Liver (tissue), 10 donors: ENCODE measurements at places on chromosomes 5 and 9. TPM values are rescaled to one million over a fixed set of nuclear protein-coding genes. Genes with fewer than 3 reads are reported as not detected.
A peak's percentile ranks its signal among the peaks of the same experiment; 100 is the strongest.

SLCO6A1 gene
- polyA plus RNA-seq: not detected

PHF19 gene
- 4.3 TPM for polyA plus RNA-seq

FABP6 gene
- polyA plus RNA-seq: not detected

SHROOM1 gene
- 28.5 TPM for polyA plus RNA-seq

SLC22A4 gene
- polyA plus RNA-seq: 0.35 TPM

ZBTB34 gene
- 1.2 TPM for polyA plus RNA-seq

- DNase-seq: no peak
Observed at GRCh38 chr5:118653183-118653582, 335.2 kb downstream of the DTWD2 start.

DNA sequence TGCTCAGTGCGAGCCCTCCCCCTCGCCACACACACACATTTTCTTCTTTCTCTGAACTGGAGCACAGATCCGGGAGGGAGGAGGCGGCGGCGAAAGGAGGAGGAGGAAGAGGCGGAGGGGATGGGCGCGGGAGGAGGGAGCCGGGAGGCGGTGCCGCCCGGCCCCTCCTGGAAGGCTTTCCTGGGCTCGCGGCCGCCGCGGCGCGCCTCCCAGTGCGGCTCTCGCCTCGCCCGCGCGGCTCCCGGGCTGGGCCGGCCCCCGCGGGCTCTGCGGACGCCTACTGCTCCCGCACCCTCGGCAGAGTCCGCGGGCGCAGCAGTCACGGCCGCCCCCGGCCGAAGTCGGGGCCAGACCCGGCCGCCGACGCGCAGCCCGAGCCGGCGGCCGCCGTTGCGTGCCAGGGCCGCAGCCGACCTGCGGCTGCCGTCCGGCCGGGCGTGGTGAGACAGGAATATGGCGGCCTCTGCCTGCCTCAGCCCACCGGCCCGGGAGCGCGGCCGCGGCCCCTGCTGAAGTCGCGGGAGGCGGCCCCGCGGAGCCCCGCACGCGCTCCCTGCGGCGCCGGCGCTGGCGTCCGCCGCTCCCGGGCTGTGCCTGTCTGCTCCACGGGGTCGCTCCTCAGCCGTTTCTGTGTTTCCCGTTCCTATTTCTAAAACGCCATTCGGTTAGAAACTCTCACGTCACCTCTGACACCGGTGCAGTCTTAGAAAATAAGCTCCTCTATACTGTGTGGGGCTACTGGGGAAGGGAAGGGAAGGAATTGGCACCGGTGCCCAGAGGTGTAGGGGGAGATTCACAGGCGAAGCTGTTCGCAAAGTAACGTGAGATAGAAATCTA lies 500 bp upstream of the GNAQ start:
- peak; percentile 86 for DNase-seq

- no peak for DNase-seq
Observed at GRCh38 chr5:162230348-162230747, 162.8 kb downstream of the GABRG2 start.

DNA sequence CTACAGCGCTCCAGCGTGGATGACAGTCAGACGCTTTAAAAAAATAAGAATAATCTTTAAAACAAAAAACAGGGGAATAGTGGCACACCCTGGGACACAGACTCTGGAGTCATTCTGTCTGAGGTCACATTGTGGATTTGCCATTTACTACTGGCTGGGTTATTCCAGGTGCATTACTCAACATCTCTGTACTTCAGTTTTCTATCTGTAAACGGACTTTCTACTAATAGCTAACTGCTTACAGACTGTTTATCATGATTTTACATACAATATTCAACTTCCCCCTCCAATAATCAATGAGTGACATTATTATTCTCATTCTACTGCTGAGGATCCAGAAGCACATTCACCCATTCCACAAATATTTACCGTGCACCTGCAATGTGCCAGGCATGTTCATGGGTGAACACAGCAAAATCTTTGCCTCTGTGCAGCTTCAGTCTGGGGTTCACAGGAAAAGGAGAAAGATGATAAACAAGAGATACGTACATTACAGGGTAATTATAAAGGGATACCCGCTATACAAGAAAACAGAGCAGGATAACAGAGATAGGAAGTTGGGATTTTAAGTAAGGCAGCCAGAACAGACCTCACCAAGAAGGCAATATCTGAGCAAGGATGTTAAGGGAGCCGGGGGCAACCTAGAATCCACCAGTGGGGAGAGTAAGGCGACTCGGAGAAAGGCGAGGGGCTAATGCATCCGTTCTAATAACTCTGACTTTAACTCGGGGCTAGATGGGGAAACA lies 984 bp upstream of the RAD23B start:
- peak; percentile 36 for DNase-seq

- DNase-seq: peak; percentile 39
Observed at GRCh38 chr9:121557581-121558447, 58.2 kb upstream of the GGTA1 start.

DNA sequence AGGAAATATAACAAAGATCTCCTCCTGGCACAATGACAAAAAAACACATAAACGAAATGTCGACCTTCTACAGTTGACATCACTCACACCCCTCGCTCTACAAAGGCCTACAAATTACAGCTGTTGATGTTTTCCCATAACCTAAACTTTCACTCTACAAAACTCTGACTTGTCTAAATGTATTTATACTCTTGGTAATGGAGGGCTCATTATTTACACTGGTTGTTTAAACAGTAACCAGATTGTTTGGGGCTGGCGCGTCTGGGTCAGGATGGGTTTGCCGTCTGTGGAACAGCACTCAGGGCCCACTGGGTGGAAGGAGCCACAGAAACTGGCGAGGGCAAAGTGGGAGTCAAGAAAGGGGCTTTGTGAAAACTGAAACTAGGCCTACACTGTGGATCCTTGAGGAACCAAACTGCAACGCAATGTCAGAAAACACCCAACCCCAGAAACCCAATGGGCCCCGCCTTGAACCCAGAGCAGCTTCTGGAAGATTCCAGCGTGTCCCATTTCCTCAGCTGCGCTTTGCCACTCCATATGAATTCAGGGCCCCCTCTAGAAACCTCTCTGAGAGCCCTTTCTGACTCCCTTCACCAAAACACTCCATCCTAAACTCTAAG lies 136.7 kb downstream of the ROR2 start:
- peak; percentile 10 for DNase-seq

GRCh38 chr9:1421436-1421835 lies 371.3 kb downstream of the DMRT2 start:
- DNase-seq: no peak

- DNase-seq: no peak
Observed at GRCh38 chr9:28774433-28775235, 1201.4 kb upstream of the C9orf72 start.

DNA sequence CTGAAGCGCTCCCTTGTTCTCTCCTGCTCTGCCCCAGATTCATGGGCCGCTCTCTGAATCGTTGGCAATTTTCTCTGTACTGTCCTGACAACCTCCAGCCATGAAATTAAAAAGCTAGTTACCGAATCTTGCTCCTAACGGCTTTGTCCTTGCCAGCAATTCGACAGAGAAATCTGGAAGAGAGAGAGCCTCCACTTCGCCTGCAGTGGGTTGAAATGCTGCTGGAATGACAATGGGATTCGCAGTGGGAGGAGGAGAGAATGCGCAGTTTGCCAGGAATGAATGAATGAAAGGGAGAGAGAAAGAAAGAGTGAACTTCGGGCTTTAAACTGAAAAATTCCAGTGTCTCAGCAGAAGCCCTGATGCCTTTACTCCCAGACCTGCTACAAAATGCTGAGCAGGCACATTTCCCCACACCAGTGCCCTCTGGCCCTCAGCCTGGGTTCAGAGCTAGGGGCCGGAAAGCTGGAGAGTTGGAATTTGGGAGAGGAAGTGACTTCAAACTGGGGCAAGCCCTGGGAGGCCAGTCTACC lies 11.5 kb upstream of the BOD1 start:
- DNase-seq: no peak

DNA sequence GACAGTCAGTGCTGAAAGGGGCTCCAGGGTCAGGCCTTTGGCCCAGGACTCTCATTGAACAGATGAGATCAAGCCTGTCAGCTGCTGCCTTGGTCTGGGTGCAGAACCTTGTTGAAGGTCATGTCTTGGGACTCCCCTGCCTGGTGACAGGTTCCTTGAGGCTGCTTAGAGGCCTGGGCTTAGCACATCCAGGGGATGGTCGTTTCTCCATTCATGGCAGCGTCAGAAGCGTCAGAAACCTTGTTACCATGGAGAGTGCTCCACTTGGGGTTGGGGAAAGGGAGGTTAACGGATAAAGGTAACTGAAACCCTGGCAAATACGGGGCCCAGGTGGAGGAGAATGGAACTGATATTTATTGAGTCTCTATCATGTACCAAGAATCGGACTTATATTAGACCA lies 8.8 kb downstream of the ARPC5L start:
- DNase-seq: no peak

GRCh38 chr5:116785106-116785505 lies 210.5 kb upstream of the SEMA6A start:
- DNase-seq: no peak

GRCh38 chr5:179368126-179368805 lies 23.0 kb upstream of the ADAMTS2 start:
- DNase-seq: no peak

- no peak for DNase-seq
Observed at GRCh38 chr5:119966028-119966427, 336.7 kb downstream of the FAM170A start.

- no peak for DNase-seq
Observed at GRCh38 chr5:176739461-176740051, 70.8 kb upstream of the UNC5A start.

GRCh38 chr5:62643556-62644451 lies 65.2 kb downstream of the LRRC70 start:
- DNase-seq: no peak

- DNase-seq: no peak
Observed at GRCh38 chr9:98709968-98710965, 1.5 kb upstream of the GABBR2 start.

- no peak for DNase-seq
Observed at GRCh38 chr5:143772621-143773020, 39.3 kb upstream of the HMHB1 start.

DNA sequence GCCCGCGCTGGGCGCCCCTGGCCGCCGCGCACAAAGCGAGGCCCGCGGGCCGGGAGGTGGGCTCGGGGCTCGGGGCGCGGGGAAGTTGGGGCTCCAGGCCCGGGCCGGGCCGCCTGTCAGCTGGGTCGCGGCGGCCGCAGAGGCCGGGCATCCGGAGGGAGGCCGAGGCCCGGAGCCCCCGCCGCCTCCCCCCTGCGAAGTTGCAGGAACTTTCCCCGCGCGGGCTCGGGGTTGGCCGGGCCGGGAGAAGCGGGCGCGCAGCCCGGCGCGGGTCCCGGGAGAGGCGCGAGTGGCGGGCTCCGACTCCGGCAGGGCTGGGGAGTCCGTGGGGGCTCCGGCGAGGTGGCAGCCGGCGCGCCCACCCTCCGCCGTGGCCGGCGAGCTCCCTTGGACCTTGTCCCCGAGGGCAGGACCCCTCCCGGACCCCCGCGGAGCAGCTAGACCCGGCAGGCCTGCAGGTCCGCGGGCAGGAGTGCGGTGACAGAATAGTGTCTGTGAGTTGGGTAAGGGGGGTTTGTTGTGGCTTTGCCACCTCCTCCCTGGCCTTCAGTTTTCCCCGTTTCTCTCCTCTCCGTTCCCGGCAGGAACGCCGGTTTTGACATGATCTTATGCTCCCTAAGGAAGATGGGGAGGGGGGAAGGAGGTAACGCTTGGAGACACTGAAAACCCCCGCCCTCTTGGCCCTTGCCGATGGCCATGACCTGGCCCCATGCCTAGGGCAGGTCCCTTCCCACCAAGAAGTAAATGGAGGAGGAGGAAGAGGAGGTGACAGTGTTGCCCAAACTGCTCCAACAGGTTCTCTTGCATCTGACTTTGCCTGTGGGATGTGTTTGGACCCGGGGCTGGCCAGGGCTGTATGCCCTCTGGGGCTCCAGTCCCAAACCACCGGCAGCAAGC lies 942 bp downstream of the PHF2 start:
- no peak for DNase-seq

- DNase-seq: no peak
Observed at GRCh38 chr5:73274121-73274520, 101.1 kb downstream of the TMEM174 start.

- no peak for DNase-seq
Observed at GRCh38 chr5:3195994-3196393, 399.6 kb upstream of the IRX1 start.

GRCh38 chr5:138755084-138755748 lies 2.0 kb downstream of the CTNNA1 start:
- DNase-seq: no peak

DNA sequence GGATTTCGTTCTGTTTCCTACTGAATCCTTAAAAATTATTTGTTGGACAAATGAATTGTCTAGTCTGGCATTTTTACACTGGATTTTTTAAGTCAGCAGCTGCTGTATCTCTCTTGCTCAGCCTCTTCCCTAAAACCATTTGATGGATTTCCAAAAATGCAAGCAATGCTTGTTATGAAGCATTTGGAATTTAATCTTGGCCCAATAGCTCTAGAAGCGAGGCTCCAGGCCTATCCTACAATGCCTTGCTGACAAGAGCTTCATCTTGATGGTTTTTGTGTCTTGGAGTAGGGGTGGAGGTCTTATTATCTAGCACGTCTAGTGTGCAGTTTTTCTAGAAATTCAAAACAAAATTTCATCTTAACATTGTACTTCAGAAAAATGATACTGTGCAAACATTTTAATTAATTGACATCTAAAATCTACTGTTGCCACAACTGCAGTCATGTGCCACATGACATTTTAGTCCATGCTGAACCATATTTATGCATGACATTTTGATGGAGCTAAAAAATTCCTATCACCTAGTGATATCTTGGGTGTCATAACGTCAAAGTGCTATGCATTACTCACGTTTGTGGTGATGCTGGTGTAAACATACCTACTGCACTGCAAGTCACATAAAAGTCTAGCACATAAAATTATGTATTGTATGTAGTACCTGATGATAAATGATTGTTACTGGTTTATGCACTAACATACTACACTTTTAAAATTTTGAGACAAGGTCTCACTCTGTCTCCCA lies 5.9 kb upstream of the RAD23B start:
- DNase-seq: no peak

GRCh38 chr5:78893940-78894677 lies 91.0 kb downstream of the ARSB start:
- DNase-seq: no peak

DNA sequence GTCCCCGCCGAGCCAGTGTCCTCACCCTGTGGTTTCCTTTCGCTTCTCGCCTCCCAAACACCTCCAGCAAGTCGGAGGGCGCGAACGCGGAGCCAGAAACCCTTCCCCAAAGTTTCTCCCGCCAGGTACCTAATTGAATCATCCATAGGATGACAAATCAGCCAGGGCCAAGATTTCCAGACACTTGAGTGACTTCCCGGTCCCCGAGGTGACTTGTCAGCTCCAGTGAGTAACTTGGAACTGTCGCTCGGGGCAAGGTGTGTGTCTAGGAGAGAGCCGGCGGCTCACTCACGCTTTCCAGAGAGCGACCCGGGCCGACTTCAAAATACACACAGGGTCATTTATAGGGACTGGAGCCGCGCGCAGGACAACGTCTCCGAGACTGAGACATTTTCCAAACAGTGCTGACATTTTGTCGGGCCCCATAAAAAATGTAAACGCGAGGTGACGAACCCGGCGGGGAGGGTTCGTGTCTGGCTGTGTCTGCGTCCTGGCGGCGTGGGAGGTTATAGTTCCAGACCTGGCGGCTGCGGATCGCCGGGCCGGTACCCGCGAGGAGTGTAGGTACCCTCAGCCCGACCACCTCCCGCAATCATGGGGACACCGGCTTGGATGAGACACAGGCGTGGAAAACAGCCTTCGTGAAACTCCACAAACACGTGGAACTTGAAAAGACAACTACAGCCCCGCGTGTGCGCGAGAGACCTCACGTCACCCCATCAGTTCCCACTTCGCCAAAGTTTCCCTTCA lies 1.4 kb downstream of the GLIS3 start:
- DNase-seq: peak; percentile 41

- DNase-seq: no peak
Observed at GRCh38 chr9:105333811-105334210, 89.4 kb downstream of the SLC44A1 start.
